H9 (cell line): ENCODE measurements at places on chromosomes 11 and 22.

DNA sequence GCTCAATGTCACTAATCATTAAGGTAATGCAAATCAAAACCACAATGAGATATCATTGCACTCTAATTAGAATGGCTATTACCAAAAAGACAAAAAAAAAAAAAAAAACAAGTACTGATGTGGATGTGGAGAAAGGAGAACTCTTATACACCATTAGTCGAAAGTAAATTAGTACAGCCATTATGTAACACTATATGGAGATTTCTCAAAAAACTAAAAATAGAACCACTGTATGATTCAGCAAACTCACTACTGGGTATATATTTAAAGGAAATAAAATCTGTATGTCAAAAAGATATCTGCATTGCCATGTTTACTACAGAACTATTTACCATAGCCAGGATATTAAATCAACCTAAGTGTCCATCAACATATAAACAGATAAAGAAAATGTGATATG is 265.4 kb upstream of the ARHGAP20 start:
- H3K27ac ChIP-seq = no peak overlapping the region
- no peak for DNase-seq
- H3K4me1 ChIP-seq = no peaks in the 10 kb centered on the region

DNA sequence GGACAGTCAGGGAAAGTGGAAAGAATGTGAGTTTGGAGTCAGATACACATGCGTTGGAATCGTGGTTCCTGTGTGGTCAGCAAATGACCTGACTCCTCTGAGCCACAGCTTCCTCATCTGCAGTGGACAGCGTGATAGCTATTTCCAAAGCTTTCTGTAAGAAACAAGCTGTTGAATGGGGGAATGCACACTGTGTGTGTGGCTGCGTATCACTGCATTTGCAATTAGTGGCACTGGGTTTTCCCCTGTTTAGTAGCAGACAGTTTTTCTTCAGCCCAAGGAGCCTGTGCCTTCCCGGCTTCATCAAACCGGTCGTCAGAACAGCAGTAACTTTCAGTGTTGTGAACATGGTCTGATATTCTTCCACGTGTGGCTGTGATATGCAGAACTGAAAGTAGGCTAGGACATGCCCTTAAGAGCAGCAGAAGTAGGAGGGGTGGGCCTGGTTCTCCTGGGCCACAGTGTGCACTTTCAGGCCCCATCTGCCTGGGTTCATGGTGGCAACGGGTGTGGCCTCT is 121.5 kb downstream of the RRAS2 start:
- no peaks in the 10 kb centered on the region; the same call in 1 of the 2 replicates for H3K27me3 ChIP-seq
- no peak for DNase-seq
- no peak overlapping the region for H3K27ac ChIP-seq

GRCh38 chr11:8061555-8062428 is 19.2 kb upstream of the TUB start:
- H3K36me3 ChIP-seq = no peaks in the 10 kb centered on the region
- no peaks in the 10 kb centered on the region for H3K27me3 ChIP-seq
- no peak for DNase-seq
- no peak overlapping the region for H3K4me3 ChIP-seq
- H3K4me1 ChIP-seq = peaks cover under 1% of the 10 kb centered on the region; the same call in 1 of the 2 replicates
- no peak overlapping the region for H3K27ac ChIP-seq

DNA sequence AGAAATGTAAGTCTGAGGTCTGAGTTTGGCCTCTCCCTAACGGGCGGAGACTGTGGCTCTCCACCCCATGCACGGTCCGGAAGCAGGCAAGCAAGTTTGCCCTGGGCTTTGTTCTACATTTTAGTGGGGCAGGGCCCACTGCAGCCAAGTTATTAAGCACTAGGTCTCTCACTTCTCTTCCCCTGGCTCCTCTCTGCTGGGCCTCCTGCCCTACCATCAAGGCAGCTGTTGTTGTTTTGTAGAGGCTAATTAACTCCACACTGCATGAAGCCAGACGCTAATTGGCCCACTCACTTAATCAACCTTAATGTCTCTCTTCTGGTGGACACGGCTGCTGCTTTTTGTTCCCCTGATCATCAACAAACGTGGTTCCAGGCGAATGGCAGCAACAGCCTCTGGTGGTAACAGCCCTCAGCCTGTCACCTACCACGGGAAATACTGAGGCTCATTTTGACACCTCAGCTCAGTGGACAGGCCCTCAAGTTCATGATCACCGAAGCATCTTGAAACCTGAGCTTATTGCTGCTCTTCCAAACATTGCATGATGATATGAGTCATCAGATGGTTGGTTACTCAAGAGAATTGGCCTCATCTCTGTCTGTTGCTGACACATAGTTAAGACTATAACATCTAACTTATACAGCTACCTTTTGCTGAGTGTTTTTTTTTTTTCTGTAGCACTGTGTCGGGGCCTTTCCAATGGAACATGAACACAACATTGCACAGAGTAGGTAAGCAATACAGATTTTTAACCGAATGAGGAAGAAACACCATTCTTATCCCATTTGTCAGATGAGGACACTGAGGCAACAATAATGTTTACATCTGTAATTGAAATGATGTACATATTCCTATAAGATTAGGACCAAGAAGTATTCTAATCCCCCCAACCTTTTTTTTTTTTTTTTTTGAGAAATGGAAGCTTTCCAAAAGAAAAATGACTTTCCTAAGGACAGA is 20.8 kb upstream of the LMO2 start:
- no peaks in the 10 kb centered on the region for H3K36me3 ChIP-seq
- no peaks in the 10 kb centered on the region for H3K27me3 ChIP-seq
- H3K4me3 ChIP-seq = no peak overlapping the region
- H3K4me1 ChIP-seq = no peaks in the 10 kb centered on the region
- H3K27ac ChIP-seq = no peak overlapping the region
- DNase-seq = no peak

DNA sequence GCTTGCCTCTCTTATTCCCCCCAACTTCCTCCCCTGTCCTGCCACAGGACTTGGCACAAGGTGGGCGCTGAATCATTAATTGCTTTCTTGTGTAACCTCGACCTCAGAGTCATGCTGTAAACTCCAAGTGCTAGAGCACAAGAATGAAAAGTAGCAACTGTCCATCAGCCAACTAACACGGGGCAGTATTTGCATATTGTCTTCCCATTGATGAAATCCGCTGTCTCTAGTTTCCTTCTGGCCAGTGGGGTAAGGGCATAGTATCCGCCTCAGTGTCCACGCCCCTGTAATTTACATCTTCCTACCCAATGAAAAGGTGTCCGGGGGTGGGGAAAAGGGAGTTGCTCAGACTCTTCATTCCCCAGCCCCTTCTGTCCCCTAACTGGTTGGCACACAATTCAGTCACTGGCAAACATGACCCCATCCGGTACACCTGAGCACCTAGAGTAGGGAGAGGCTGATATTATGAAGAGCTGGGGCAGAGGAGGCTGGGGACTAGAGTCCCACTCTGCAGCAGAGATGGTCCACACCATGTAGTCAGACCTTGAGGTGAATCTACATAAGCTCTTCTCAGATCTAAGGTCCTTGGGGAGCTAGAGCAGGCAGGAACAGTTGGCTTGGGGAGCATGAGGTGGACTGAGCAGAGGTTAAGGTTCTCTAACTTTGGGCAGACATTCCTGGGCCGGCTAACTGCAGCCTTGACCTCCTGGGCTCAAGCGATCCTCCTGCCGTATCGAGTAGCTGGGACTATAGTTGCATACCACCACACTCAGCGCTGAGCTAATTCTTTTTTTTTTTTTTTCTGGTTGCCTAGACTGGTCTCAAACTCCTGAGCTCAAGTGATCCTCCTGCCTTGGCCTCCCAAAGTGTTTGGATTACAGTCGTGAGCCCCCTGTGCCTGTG is 6.8 kb upstream of the GGA1 start:
- H3K27ac ChIP-seq = no peak overlapping the region
- peaks cover 3% of the 10 kb centered on the region; the same call in 1 of the 2 replicates for H3K4me1 ChIP-seq
- H3K36me3 ChIP-seq = no peaks in the 10 kb centered on the region
- no peaks in the 10 kb centered on the region for H3K27me3 ChIP-seq

GRCh38 chr11:78688460-78688859 is 113.8 kb upstream of the NARS2 start:
- no peaks in the 10 kb centered on the region; the same call in 2 of the 3 replicates for H3K36me3 ChIP-seq
- peaks cover 3% of the 10 kb centered on the region; the same call in 1 of the 2 replicates for H3K4me1 ChIP-seq
- H3K4me3 ChIP-seq = no peak overlapping the region; the same call in 2 of the 3 replicates
- 0 out of 2 replicates have a peak, but pooled peaks cover 3% of the 10 kb centered on the region for H3K27me3 ChIP-seq
- no peak overlapping the region for H3K27ac ChIP-seq

DNA sequence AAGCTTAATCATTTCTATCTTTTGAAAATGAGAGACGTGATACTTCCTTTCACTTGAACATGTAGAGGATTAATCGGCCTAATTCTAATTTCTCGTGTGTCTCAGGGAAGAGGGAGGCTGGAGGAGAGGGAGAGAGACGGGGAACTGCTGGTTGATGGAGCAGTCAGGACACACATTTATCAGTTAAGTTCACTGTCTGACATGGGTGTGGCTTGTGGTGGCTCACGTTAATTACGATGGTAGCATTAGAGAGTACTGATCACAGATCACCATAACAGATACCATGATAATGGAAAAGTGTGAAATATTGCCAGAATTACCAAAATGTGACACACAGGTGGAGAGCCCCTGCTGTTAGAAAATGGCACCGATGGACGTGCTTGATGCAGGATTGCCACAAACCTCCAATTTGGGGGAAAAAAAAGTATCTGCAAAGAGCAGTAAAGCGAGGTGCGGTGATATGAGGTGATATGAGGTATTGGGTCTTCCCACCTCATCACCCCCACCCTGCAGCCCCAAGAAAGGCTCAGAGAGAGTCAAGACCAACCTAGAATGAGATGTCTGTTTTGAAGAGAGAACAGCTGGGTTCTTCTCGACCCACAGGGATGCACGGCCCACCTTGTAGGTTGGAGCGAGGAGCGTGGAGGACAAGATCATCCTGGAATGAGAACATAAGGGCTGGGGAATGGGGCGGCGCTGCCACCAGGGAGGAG is 19.7 kb downstream of the ZBED4 start:
- no peak for DNase-seq
- no peaks in the 10 kb centered on the region for H3K4me1 ChIP-seq
- no peak overlapping the region for H3K27ac ChIP-seq
- peaks cover 60% of the 10 kb centered on the region for H3K36me3 ChIP-seq

- no peaks in the 10 kb centered on the region for H3K27me3 ChIP-seq
- H3K27ac ChIP-seq = no peak overlapping the region
- H3K36me3 ChIP-seq = no peaks in the 10 kb centered on the region
- no peak for DNase-seq
- H3K4me1 ChIP-seq = no peaks in the 10 kb centered on the region
- H3K4me3 ChIP-seq = no peak overlapping the region
Measured at GRCh38 chr11:104435494-104435893, 271.5 kb upstream of the PDGFD start.

GRCh38 chr22:37133304-37134018 is 16.3 kb downstream of the IL2RB start:
- H3K36me3 ChIP-seq = no peaks in the 10 kb centered on the region
- no peak for DNase-seq
- no peaks in the 10 kb centered on the region for H3K27me3 ChIP-seq

DNA sequence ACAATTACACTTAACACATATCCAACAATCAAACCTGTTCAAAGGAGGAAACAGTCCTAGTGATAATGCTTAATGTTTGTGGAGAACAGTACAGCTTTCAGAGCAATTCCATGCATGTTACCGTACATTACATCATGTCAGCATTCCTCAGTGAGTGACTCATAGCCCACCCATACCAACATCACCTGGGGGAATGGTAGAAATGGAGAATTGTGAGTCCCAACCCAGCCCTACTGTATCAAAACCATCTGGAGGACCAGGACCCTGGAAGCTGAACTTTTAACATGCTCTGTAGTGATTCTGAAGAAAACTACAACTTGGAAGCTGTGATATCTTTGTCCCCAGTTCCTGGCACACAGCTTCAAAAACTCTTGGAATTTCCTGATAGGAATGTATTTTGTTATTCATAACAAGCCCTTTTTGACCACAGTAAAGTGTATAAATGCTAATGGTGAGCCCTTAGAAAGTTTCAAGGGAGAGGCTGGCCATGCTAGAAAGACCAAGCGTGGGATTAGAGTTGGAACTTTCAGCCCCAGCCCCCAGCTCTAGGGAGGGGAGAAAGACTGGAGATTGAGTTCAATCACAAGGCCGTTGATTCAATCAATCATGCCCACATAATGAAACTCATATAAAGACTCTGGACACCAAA is 301.1 kb downstream of the BUD13 start:
- peaks cover 18% of the 10 kb centered on the region for H3K36me3 ChIP-seq
- DNase-seq = no peak
- H3K27ac ChIP-seq = no peak overlapping the region
- no peaks in the 10 kb centered on the region for H3K27me3 ChIP-seq

- no peak overlapping the region for H3K4me3 ChIP-seq
- peaks cover 30% of the 10 kb centered on the region for H3K36me3 ChIP-seq
- H3K27ac ChIP-seq = no peak overlapping the region
- H3K27me3 ChIP-seq = no peaks in the 10 kb centered on the region
- DNase-seq = peak; percentile 45
Measured at GRCh38 chr11:113730887-113731726, 25.0 kb upstream of the TMPRSS5 start.

GRCh38 chr22:17767233-17768065 is 6.8 kb downstream of the BID start:
- H3K4me1 ChIP-seq = no peaks in the 10 kb centered on the region
- H3K27ac ChIP-seq = no peak overlapping the region
- no peaks in the 10 kb centered on the region for H3K36me3 ChIP-seq
- no peak overlapping the region for H3K4me3 ChIP-seq

- no peaks in the 10 kb centered on the region; the same call in 1 of the 2 replicates for H3K4me1 ChIP-seq
- H3K36me3 ChIP-seq = no peaks in the 10 kb centered on the region
- no peak overlapping the region for H3K4me3 ChIP-seq
- H3K27me3 ChIP-seq = no peaks in the 10 kb centered on the region
- no peak overlapping the region for H3K27ac ChIP-seq
Measured at GRCh38 chr11:96474263-96474662, 84.5 kb downstream of the JRKL start.

DNA sequence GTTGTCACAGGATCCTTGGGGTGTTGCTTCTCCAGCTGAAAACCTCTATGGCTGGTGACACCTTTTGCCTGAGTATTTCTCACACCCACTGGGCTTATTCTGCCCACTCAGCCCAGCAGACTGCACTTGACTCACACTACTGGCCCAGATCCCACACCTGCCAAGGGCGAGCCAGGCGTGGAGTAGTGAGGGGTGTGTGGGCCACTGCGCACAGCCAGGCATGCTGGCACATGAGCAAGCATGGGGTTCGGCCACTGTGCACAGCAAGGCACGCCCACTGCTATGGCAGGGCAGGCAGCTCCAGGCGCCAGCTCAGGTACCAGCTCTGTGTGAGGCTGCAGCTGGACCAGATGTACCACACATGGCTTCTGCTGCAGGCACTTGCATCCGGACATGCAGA is 116.5 kb upstream of the MTNR1B start:
- DNase-seq = no peak
- H3K27ac ChIP-seq = no peak overlapping the region
- H3K4me3 ChIP-seq = no peak overlapping the region
- H3K4me1 ChIP-seq = no peaks in the 10 kb centered on the region
- H3K36me3 ChIP-seq = peaks cover 8% of the 10 kb centered on the region; the same call in 1 of the 2 replicates

- no peaks in the 10 kb centered on the region for H3K27me3 ChIP-seq
- no peaks in the 10 kb centered on the region for H3K36me3 ChIP-seq
- no peak overlapping the region for H3K27ac ChIP-seq
- H3K4me3 ChIP-seq = no peak overlapping the region
Measured at GRCh38 chr11:71311928-71312510, 59.6 kb upstream of the SHANK2 start.
